Fibroblast of mammary gland (primary cell): ENCODE measurements at places on chromosomes 7 and 10.

DNA sequence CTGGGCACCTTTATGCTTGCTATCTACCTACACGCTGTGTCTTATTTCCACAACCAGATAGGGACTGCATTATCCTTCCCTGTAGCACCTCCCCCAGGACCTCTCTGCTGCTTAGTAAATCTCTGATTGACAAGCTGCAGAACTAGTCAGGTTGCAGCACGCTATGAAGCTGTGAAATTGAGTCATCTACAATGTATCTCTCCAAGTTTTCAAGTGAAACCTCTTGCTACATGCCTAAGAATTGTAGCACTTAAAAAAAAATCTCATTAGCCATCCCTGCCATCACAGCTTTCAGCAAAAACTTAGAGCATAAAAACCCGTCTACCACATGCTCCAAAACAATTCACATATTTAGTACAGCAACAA lies 69.7 kb upstream of the FGFR2 start:
- DNase-seq: no peak

GRCh38 chr10:86109421-86109820 lies 257.2 kb downstream of the GRID1 start:
- DNase-seq: no peak

GRCh38 chr10:28842321-28842720 lies 165.0 kb downstream of the BAMBI start:
- peak; percentile 67 for DNase-seq

- DNase-seq: peak; percentile 1
Measured at GRCh38 chr10:55144001-55144400, 343.0 kb upstream of the PCDH15 start.

GRCh38 chr10:49270565-49270964 lies 28.4 kb upstream of the C10orf71 start:
- DNase-seq: no peak

DNA sequence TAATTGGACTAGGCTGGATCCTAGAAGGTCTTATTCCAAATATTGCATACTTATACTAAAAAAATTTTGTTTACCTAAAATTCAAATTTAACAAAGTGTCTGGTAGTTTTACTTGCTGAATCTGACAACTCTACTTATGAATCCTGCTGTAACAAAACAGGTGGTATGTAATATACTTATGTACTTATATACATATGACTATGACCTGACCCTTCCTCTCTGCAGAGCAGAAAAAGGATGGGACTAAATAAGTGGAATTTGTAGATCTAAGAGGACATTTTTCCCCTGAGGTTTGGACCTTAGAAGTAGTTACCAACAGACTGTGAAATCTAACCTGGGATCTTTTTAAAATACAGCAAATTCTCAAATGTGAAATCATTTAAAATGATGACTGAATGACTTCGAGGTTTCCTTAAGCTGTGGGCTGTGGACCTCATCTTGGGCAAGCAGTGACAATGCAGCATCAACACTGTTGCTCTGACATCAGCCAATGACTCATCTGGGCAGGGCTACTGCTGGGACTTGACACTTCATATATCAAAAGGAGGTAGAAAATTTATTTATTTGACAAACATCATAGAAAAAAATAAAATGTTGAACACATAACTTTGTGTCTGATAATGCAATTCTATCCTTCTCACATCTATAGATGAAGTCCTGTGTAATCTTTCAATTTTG lies 73.6 kb downstream of the RELN start:
- peak; percentile 74 for DNase-seq
